Stimulated activated CD8-positive, alpha-beta memory T cell treated with anti-CD3 and anti-CD28 coated beads, Interleukin-15, amount 100 ng/mL, for 48 hours (primary cell): ENCODE measurements at places on chromosomes 3 and 15.

- no peak for DNase-seq
Measured at GRCh38 chr3:186640473-186640818, 247 bp downstream of the FETUB start.

DNA sequence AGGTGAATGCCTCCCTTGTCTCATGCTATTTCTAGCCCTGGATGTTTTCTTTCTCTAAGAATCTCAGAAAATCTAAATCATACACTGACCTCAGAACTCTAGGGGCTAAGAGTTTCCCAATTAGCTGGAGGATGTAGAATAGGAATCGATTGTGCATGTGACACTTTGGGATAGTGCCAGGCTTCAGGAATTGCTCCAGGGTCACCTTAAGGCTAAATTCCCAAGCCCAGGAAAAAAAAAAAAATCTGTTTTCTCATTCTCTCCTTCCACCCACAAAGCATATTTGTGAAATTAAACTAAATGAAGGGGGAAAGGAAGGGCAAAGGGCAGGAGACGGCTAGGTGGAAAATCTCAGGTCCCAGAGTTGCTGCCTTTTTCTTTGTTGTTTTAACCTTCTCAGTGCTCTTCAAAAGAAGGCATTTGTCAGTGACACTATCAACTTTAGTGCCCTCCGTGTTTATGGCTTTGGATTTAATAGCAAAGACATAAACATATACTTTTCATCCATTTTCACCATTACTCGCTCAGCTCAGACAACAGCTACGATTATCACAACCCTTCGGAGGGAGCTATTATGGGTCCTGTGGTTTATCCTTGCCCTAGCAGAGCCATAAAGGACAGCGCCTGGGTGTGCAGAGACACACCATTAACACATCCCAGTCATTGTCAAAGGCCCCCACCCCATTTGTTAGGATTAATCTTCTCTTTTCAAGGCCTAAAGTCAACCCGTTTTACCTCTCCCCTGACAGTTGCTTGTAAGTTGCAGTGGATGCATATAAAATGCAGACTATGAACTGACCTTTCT is 271.7 kb downstream of the PDZRN3 start:
- no peak for DNase-seq

- no peak for DNase-seq
Measured at GRCh38 chr3:4493941-4494894, 1.1 kb downstream of the ITPR1 start.

- no peak for DNase-seq
Measured at GRCh38 chr3:197522183-197522715, 33.5 kb downstream of the BDH1 start.

DNA sequence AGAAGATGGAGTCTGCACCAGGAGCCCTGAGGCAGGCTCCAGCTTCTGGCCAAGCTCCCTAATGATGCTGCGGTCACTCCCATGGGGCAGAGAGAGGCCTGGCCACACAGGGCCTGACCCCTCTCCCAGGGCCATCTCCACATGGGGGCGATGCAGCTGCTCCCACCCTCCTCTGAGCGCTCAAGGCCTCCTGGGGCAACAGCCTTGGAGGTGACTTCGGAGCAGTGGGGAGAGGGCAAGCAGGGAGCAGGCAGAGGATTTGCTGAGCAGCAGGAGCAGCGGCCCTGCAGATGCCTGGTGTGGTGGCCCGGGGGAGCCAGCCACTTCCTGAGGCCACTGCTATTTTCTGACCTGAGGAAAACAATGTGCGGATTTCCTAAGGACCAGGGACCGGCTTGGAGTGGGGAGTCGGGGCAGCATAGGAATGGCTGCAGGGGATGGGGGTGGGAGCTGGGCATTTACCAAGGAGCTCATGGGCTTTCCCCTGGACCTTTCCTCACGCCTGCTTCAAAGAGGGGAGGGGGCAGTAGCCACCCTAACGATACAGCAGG is 81.6 kb upstream of the RPL32 start:
- DNase-seq, result no peak

- DNase-seq, result no peak
Measured at GRCh38 chr15:57565311-57565710, 26.4 kb upstream of the MYZAP start.

- no peak for DNase-seq
Measured at GRCh38 chr3:136778865-136779264, 26.7 kb upstream of the STAG1 start.

DNA sequence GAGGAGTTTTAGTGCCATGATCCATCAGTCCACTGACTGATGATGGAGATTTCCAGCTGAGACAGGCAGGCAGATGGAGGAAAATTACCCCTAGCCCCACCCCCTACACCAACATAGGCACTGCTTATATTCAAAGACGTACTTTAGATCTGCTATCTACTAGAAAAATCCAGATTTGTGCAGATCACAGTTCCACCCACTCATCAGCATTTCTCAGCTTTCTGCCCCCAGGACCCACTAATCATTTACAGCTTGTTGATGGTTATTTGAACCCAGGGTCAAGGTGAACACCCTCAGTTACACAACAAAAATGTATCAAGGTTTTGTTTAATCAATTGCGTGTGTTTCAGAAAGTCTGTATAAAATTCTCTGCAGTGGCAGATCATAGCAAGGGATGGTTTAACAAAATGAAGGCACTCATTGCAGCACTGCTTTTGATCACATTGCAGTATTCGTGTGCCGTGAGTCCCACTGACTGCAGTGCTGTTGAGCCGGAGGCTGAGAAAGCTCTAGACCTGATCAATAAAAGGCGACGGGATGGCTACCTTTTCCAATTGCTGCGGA is at the start of gene HRG:
TSS of gene HRG (plus strand) at position 390 of the 564 bp plus-strand sequence. CDS start at position 408, 18 bp downstream.
- DNase-seq, result no peak

GRCh38 chr15:94692710-94693109 is 461.3 kb downstream of the MCTP2 start:
- no peak for DNase-seq

- no peak for DNase-seq
Measured at GRCh38 chr3:36876181-36876936, 68.5 kb downstream of the TRANK1 start.

DNA sequence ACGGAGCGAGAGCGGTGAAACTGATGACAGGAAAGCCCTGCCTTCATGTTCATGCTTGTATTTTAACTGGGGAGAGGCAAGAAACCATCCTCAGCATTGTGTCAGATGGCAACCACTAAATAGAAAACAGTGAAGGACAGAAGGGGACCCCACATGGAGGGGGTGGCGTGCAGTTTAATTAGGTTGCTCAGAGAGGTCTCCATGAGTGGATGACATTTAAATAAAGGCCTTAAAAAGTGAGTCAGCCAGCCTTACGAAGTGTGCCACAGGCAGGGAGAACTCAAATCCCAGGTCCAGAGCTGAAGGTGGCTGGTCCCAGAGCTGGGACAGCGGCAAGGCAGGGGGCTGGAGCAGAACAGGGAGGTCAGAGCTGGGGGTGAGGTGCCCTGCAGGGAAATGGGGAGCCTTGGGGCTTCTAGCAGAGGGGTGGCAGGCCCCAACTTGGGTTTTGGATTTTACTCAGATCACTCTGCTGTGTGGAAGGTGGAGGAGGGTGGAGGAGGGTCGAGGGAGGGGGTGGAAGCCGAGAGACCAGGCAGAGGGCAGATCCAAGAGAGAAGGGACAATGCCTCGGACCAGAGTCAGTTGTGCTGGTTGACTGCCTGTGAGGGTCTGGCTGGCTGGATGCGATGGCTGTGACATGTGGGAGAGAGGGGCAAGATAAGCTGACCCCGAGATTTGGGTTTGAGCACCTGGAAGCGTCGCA is 73.7 kb downstream of the KLF13 start:
- no peak for DNase-seq

DNA sequence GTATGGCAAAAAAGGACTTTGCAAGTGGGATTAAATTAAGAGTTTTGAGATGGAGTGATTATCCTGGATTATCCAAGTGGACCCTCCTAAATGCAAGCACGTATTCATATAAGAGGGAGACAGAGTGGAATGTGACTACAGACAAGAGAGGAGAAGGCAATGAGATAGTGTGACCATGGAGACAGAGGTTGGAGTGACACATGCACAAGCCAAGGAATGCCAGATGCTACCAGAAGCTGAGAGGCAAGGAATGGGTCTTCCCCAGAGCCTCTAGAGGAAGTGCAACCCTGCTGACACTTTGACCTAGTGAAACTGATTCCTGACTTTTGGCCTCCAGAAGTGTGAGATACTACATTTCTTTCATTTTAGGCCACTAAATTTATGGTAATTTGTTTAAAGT is 117.2 kb downstream of the UACA start:
- no peak for DNase-seq
